Left ventricle myocardium inferior (tissue), 1 donor: ENCODE measurements at places on chromosomes 4 and X. TPM values are rescaled to one million over a fixed set of nuclear protein-coding genes. Genes with fewer than 3 reads are reported as not detected.

GRCh38 chrX:41963348-41963747 is 40.0 kb upstream of the CASK start:
- DNase-seq: no peak

DNA sequence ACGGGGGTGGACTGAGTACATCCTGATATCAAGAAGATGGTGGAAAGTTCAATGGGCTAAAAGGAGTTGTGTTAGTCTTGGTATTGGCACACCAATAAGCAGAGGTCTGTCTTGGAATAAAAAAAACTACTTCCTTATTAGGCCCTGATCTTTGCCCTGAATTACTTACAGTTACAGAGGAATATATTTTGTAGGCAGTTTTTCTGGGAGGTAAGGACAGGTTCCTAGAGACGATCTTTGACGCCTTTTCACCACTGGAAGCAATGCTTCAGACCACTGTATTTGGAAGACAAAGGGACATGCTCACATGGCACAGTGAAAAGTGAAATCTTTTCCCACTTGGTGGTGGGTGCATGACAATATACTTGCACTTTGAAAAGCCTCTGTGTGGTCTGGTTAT is 618 bp upstream of the XK start:
- DNase-seq: no peak

- DNase-seq: no peak
These were observed 6.6 kb downstream of the EFNB1 start for GRCh38 chrX:68835468-68835867.

DNA sequence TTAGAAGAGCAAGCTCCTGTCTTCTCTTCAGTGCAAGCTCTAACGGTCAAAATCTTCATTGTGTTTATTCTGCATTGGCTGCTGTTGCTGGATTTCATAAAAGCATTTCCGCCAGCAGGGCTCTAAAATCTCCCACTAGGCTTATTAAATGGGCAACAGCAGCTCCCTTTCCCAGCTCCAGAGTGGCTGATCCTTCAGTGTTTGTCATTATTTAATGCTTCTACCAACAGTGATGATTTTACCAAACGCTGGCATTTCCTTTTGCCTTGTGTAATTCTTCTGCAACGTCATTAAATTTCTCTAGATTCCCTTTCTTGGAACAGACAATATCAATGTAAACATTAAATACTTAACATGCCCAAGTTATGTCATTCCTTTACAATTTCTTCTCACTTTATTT is 20.1 kb downstream of the SLC7A11 start:
- no peak for DNase-seq

GRCh38 chr4:59380841-59381366 is 1819.2 kb upstream of the ADGRL3 start:
- no peak for DNase-seq

- DNase-seq: no peak
These were observed 19.1 kb downstream of the ASIC5 start for GRCh38 chr4:155846929-155847328.

- no peak for DNase-seq
These were observed 4.7 kb upstream of the ZXDB start for GRCh38 chrX:57587062-57587461.

DNA sequence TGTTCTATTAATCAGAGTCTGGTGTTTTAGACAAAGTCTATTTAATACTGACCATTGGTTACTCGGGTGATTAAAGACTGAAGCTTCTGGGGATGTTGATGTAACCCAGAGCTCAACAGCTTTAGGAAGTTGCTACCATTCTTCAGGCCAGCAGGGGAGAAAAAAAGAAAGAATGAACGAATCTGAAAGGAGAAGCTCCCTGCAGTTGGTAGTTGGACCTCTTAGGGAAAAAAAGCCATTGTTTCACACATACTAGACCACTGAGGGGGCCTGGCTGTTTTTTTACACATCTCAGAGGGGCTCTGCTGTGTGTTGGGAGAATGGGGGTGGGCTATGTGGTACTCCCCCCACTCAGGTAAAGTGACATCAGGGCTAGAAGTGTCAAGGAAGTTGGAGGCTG is 378.9 kb downstream of the KCNIP4 start:
- DNase-seq: no peak

- no peak for DNase-seq
These were observed 993 bp upstream of the CTAG2 start for GRCh38 chrX:154654372-154654771.

DNA sequence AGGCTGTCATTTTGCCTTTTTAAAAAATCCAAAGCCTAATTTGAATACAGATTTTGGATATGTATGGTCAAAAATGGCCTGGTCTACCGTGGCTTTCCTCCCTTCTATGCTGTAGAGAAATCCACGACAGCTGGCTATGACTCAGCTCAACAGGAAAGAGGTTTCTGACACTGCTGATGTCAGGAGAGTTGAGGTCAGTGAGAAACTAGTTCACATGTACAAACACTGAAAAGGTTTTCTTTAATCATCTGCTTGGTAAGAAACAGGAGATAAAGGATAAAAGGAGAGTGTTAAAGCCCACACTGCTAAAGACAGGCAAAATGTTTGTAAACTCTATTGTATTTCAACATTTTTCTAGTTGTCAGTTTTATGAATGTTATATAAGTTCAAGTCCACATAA is 113.9 kb downstream of the NYX start:
- DNase-seq: no peak

GRCh38 chr4:108072300-108072699 is 82.6 kb downstream of the HADH start:
- DNase-seq: no peak

DNA sequence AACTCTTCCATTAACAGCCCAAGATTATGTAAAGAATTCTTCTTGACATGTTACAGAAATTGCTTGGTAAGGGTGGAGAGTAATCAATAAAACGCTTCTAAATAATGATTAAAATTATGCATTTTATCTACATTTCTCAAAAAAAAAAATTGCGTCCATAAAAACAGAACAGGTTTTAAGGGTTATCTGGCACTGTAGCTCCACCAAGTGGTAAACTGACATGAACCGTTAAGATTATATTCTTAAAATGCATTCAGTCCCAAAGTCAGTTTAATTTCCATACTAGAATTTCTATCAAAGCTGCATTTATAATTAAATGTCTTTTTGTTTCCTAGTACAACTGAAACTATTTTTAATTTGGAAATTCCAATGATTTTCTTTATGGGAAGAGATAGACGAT is 214.0 kb upstream of the UGT8 start:
- DNase-seq: no peak

DNA sequence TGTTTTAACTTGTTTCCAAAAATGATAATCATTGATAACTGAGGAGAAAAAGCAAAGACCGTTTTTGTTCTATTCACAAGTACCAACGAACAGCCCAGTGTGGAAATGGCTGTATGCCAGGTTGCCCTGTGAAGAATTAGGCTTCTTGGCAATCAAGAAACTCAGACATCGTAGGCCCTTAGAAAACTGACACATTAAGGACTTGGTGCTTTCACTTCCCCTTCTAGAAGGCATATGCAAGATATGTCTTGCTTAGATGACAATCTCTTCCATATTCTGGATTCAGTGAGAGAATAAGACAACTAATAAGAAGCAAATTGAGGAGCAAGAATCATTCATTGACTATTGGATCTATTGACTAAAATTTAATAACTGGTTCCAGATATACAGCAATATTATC is 56.6 kb downstream of the ANAPC10 start:
- no peak for DNase-seq

DNA sequence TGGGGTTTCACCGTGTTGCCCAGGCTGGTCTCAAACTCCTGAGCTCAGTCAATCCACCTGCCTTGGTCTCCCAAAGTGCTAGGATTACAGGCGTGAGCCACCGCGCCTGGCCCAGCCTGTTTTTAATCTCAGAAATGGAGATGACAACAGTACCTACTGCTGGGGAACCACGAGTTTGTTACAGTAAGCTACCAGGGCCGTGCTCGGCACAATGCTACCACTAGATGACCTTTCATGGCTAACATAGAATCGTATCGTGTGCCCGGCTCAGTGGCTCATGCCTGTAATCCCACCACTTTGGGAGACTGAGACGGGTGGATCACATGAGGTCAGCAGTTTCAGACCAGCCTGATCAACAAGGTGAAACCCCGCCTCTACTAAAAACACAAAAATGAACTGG is 90.8 kb upstream of the SLC34A2 start:
- DNase-seq: no peak

GRCh38 chrX:153032397-153033118 is 23.7 kb upstream of the PNMA3 start:
- peak; percentile 74 for DNase-seq

DNA sequence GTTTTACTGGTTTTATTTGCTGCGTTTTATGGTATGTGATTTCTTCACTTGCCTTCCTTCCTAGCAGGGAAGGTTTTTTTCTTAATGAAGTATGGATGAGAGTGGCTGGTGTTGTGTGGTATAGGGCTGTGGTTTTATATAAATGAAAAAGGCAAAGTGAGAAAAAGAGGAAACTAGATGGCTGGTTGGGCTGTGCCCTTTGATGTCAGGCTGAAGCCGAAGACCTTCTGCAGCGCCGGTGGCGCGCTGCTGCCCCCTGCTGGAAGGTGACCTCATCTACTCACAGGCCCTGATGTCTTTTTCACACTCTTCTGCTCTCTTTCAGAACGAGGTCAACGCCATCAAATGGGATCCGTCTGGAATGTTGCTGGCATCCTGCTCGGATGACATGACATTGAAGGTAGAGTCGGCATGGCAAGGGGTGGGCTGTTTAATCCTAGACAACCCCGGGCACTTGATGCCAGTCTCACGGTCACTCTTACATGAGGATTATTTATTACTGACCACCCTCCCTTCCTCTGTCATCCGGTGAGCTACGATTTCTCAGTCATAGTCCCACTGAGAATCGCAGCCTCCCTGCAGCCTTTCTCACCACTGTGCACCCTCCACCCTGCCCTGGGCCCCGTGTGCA is 56.6 kb downstream of the GPR143 start:
- DNase-seq: peak; percentile 64

GRCh38 chrX:25663701-25664100 is 474.4 kb upstream of the MAGEB18 start:
- no peak for DNase-seq

DNA sequence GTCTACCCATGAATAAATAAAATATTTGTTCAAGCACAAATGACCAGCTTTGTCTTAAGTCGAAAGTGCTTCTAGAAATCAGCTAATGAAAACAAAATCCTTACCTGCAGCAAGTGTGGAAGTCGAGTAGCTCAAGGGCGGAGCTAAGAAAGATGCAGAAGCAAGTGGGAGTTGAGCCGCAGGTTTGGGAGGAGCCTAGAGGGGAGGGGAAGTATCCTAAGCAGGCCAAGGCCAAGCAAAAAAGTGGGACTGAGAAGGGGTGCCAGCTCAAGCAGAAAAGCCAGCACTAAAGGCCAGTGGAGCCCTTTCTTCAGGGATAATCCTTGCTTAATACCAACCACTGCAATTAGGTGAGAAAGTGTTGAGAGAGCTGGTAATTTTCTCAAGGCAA is 60.8 kb downstream of the DLG3 start:
- DNase-seq: no peak

DNA sequence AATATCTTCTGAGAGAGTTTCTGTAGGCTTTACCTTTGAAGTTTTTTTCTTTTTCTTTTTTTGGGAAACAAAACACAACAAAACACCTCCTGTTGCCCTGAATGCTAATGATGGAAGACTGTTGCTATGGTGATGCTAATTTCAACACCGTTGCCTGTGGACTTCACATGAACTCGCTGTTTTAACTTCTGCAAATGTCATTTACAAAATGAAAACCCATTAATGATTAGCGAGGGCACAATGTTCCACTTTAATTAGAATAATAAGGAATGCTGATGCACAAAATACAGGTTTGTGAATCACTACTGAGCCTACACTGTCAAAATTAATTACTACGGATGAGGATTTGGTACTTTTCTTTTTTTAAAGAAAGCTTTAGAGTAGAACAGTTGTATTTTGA is 227.1 kb upstream of the FTHL17 start:
- DNase-seq: no peak

GRCh38 chrX:122771933-122772332 is 412.1 kb upstream of the GRIA3 start:
- no peak for DNase-seq

Gene MID1
- total RNA-seq: 9.4 TPM

Gene DACH2
- not detected for total RNA-seq

Gene ARAP2
- total RNA-seq: 2.9 TPM

Gene FGF5
- 1.2 TPM for total RNA-seq

Gene VEGFD
- 8.3 TPM for total RNA-seq

Gene SPATA18
- total RNA-seq: 1.6 TPM

Gene BEND2
- total RNA-seq: not detected

Gene LAMTOR3
- 38.5 TPM for total RNA-seq

Gene MAP3K15
- not detected for total RNA-seq

Gene SHOX
- total RNA-seq: not detected

Gene NDP
- not detected for total RNA-seq

Gene GALNTL6
- total RNA-seq: not detected

Gene SYNPO2
- 239 TPM for total RNA-seq

Gene AKAP4
- not detected for total RNA-seq
